ENCODE measurements at places on chromosomes 13 and 19. TPM values are rescaled to one million over a fixed set of nuclear protein-coding genes. Genes with fewer than 3 reads are reported as not detected.

DNA sequence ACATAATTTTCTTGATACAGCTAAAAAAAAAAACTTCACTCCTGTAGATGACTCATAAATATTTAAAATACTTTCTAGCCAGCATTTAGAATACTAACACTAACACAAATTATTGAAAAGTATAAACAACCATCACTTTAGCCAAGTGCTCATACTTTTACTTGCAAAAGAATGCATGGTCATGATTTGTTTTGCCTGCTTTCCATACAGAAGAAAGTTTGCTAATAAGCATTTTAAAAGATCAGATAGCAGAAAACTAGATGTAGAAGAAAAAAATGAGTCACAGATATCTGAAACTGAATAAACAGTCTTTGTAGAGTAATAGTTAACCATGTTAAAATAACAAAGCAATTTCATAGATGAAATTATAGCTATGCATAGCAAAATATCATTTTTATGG lies 2280.4 kb upstream of the PCDH20 start:
- no peak for DNase-seq

- DNase-seq: peak; percentile 43
These were observed 108.0 kb upstream of the DOCK9 start for GRCh38 chr13:99085808-99086266.

DNA sequence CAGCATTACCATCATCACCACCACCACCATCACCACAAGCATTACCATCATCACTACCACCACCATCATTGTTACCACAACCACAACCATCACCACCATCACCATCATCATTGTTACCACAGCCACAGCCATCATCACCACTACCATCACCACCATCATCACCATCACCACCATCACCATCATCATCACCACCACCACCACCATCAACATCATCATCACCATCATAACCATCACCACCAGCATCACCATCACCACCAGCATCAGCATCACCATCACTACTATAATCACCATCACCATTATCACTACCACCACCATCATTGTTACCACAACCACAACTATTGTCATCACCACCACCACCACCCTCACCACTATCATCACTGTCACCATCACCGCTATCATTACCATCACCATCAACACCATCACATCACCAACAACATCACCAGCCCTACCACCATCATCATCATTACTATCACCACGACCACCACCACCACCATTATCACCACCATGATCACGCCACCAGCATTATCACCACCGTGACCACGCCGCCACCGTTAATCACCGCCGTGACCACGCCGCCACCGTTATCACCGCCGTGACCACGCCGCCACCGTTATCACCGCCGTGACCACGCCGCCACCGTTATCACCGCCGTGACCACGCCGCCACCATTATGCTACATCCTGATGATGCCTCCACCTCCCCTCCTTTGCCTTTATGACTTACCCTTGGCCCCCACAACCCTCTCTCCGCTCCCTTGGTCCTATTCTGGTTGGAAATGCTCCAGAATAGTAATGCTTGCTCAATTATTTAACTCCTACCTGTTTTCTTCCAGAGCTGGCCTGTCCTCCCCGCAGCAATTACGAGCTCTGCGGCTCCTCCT lies 10.0 kb upstream of the FXYD3 start:
- DNase-seq: no peak

- peak; percentile 79 for DNase-seq
These were observed 33.2 kb downstream of the UNC13A start for GRCh38 chr19:17654993-17655392.

GRCh38 chr19:49690656-49691242 lies at the start of gene CPT1C:
CPT1C (plus strand) TSS chr19:49691116; CDS start chr19:49692253, 1,137 bp downstream.
- DNase-seq: peak; percentile 93

DNA sequence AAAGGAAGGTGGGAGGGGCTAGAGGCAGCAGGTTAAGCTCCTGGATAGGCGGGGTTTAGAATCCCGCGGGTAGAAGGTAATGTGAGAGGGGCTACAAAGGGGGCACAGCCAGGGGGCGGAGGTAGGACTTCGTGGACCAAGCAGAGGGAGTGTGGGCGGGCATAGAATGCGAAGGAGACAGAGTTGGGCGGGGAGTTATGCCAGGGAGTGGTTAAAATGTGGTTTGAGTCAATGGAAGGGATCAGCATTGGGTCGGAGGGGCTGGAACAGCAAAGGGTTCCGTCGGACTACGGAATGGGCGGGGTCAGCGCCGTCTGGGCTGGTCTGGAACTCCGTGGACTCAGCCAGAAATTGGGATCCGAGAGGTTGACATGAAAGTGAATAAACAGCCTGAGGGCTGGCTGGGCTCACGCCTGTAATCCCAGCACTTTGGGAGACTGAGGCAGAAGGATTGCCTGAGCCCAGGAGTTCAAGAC lies 3.0 kb downstream of the LTBP4 start:
- DNase-seq: peak; percentile 100

GTPBP3 gene
- total RNA-seq: 71.3 TPM

POLR1G gene
- total RNA-seq: 48.7 TPM

All from H9 (cell line).